ENCODE measurements at places on chromosomes 7 and 10.

DNA sequence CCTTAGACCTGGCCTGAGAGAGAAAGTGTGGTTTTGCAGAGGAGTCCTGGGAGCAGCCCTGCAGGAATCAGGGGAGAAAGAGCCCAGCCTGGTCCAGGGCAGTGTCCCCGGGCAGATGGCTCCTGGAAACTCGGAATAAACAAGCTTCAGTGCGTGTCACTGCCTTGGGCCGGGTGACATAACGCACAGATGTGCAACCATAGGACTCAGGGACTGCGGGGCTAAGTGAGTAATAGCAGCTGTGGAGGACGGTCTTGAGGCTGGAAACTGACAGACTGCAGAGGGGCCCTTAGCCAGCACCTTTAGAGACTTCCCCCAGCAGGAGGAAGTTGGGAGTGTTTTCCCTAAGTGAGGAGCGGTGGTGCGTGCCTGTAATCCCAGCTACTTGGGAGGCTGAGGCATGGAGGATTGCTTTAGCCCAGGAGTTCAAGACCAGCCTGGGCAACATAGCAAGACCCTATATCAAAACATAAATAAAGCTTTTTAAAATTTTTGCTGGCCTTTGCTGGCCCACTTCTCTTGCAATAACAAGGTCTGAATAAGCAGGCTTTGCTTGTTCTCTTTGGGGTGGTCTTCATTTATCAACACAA, 5.3 kb upstream of the CLIP2 start:
- DNase-seq: no peak

GRCh38 chr10:112875476-112876267, 74.4 kb upstream of the TCF7L2 start:
- DNase-seq: no peak

- no peak for DNase-seq
Observed at GRCh38 chr10:86036544-86036831, 330.1 kb downstream of the GRID1 start.

DNA sequence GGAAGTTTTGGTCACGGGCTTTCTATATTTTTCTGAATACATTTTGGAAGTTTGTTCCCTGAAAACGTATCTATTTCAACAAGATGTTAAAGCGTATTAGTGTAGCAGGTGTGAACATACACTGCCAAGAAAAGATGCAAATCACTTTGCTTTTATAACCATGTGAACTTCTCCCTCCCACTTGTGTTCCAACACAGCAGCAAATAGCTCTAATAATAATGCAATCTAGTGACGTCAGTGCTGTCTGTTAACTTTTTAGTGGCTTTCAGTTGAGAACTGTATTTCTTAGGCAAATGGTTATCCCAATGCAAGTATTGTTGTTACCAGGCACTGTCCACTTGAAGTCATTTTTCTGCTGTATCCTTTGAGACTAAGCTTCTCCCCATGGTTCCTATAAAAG, 188.4 kb upstream of the IGFBP3 start:
- no peak for DNase-seq
